ENCODE measurements at places on chromosomes 11 and 22. TPM values are rescaled to one million over a fixed set of nuclear protein-coding genes. Genes with fewer than 3 reads are reported as not detected.

GRCh38 chr22:30178181-30179126, 68.1 kb downstream of the LIF start:
- no peak for DNase-seq

- no peak for DNase-seq
These were observed 5.3 kb downstream of the SLN start for GRCh38 chr11:107706531-107706930.

The SPINDOC gene
- 11.0 TPM for total RNA-seq

The ABCC8 gene
- total RNA-seq: not detected

DNA sequence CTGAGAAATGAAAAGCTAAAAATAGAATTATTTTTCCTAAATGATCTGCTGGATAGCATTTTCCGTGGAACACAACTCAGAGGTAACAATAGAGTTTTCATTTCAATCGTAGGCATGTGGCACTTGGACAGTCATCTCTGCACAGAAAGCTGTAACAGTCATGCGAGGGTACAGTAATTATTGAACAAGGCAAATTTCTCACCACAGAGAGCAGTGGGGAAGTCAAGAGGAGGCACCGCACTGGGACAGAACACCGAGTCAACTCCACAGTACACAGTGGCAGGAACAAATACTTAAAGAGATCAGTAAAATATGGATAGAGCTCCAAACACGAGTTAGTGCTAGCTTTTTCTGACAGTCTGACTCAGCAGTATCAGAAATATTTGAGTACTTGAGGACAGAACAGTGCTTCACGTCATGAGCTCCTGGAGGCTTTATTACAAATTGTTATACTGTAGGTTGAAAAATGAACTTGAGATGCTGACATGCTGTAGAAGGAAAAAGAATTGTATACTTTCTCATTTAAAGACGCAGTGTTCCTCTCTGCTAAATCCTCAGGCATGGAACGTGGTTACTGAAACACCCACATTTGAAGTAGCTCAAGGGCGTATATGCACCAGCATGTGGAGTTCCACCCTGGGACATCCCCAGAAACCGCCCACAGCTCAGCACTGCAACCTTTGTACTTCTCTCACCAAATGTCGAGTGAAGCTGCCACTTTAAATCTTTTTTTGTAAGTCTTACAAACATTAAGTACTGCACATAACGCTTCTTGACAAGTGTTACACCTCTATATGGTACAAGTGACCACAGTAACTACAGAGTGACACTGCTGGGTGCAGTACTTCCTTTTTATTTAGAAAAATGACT, 27.4 kb upstream of the YPEL1 start:
- no peak for DNase-seq

The ASPHD2 gene
- total RNA-seq: 2.9 TPM

The INPPL1 gene
- total RNA-seq: 162 TPM

- no peak for DNase-seq
These were observed 110.2 kb downstream of the GRIA4 start for GRCh38 chr11:105720096-105720495.

The SYCE3 gene
- not detected for total RNA-seq

DNA sequence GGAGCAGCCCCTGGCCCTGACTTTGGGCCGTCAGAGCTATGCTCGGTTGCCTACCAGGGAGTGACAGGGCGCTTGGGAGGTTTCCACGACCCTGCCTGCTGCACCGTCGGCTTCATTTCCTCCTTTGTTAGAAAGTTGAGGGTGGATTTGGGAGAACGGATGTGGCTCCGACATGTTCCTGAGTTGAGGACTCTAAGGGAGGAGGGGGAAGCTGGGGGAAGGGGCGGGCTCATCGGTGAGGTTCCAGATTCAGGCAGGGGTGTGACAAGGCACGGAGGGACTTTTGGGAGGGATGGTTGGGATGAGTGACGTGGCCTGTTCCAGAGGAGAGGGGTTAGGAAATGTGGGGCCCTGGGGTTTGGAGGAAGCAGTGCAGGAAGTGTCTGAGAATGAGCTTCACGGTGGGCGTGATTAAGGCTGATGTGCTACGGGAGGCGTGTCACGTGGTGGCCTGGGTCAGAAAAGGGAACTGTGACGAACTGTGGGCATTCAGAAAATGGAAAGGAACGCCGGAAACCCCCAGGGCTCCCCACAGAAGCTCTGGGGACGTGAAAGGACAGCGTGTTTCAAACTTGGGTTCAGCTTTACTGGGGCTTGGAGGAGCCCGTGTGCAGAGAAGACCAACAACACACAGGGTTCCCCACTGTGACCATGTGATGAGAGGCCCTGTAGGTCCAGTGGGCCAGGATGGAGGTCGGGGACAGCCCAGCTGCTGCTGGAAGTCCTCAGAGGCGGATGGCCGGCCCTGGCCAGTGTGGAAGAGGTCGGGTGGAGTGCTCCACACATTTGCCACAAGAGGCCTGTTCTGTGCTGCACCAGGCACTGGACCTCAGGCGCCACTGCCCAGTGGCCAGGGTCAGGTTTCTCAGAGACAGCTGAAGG, 2.8 kb downstream of the PARVB start:
- no peak for DNase-seq
